ENCODE measurements at places on chromosomes 5 and 9.
A peak's percentile ranks its signal among the peaks of the same experiment; 100 is the strongest.

DNA sequence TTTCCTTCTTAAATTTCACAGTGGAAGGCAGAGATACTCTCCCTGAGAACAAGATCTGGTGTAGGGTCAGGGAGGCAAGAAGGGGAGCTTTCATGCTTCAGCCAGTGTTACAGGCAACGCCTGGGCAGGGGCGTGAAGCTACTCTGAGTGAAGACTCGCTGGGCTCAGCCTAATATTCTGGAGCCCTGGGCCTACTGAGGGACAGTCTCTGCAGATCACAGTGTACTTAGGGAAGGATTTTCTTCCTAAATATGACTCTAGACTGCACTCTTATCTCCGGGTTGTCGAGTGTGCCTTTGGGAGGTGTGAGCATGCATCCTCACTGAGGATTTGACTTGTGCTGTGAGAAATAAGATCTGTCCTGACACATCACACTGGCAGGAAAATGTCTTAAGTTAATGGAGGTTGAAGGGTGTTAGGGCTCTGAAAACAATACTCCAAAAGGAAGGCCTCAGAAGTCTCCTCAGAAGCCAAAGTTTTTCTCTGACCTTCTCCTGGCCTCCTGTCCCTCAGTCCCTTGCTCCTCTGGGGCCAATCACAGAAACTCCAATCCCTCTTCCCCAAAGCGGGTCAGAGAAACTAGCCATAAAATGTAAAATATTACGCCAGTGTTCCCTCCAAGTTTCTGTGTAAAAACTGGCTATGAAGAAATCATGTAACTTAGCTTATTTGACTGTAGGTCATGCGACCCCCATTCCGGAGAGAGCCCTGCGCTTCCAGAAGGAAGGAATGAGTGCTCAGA, 156.8 kb upstream of the TBC1D2 start:
- DNase-seq, result no peak

- no peak for DNase-seq
These were observed 39.6 kb downstream of the STC2 start for GRCh38 chr5:173288632-173289031.

GRCh38 chr9:5554254-5554653, 43.9 kb downstream of the PDCD1LG2 start:
- DNase-seq, result no peak

DNA sequence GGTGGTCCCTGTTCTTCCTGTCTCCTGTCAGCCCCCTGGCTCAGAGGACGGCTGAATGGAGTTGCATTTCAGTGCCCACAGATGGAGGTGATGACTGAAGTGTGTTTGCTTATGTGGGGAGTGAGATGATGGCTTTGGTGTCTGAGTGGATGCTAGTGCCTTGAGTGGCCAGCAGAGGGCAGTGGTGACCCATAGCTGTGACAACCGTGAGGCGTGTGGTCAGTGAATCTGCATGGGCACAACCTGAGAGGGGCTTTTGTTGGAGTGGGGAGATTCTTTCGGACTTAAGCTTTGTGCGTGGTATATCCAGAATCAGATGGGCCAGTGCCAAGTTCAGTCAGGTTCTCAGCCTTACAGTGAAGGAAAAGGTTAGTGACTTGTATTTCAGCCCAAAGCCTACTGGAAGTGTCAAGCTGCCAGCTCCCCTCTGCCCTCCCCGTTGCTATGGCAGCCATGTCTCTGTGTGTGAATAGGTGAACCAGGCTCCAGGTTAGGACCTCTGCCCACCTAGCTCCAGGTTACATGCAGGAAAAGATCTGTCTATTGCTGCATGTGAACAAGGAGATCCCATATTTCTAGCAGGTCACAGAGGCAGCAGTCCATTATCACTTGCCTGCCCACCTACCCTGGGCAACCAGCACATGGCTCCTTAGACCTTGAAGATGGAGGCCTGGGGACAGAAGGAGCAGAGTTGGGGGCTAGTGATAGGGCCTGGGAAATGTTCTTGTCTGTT, 14.7 kb upstream of the CXXC5 start:
- peak; percentile 53 for DNase-seq

DNA sequence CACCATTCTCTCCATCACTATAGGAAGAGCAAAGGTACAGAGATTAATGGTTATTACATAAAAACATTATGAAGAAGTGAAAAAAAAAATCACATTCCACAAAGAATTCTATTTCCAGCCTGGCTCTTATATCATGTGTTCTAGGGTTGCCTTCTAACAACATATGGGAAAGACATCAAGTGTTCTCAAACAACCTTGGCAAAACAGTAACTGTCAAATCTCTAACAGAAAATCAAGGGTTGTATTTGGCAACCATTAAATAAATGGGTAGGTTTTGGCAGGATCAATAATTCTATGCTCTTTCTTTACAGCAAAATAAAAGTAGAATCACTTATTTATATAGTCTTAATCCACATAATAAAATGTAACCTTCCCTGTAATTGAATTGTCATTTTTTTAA, 728.9 kb downstream of the MAT2B start:
- DNase-seq, result no peak

DNA sequence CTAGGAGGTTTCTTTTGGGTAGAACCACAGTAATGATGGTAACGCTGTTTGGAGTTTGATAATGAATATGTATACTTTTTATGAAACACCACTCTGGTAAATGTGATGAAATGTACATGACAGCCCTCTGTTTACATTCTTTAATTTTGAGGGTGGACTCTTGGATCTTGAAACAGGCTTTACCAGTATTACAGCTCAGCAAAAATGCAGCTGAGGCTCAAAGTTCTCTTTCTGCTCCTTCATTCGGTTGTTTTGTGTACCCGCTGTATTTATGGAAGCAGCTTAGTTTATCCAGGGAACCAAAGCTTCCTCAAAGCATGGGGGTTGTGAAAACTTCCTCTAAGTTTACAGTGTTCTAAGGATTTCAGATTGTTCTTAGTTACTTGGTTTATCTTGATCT, 11.1 kb downstream of the GAPVD1 start:
- no peak for DNase-seq

- DNase-seq, result no peak
These were observed 136.2 kb upstream of the LPCAT1 start for GRCh38 chr5:1660001-1660400.

DNA sequence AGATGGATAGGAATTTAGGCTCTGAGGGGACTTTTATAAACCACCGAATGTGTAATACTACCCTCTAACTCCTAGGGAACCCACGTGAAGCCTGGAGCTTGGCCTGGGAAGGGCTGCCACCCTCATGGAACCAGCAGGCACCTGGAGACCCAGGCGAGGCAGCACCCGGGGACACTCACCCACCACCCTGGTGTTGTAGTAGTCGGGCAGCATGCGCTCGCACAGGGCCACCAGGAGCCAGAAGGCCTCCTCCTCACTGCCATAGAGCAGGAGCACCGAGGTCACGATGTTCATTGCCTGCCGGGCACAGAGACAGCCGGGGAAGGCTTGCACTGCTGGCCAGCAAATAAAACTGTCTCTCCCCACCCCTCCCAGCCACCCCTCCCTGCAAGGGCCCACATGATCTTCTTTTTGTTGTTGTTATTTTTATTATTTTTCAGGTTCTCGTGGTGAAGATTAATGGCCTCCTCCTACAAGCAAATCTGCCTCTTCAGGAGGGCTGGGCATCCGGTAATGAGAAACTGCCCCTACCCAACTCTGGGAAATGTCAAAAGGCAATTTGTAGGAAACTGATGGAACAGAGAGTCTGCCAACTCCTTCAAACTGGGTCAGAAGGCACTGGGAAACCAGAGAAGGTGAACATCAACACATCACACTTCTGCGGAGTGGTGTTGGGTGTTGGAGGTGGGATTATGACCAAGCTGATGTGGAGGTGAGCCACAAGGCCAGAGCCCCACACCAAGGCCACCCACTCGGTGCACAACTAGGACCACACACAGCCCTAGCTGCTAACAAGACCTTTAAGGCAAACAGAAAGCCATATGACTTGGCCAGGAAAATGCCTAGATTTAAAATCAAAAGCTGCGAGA, 17.4 kb upstream of the MRNIP start:
- no peak for DNase-seq

GRCh38 chr9:77944556-77945243, 86.9 kb downstream of the GNAQ start:
- DNase-seq, result no peak

GRCh38 chr5:90563108-90563507, 4.5 kb downstream of the ADGRV1 start:
- DNase-seq, result no peak

GRCh38 chr5:120239086-120239485, 225.0 kb upstream of the PRR16 start:
- DNase-seq, result no peak

GRCh38 chr9:131125038-131125287, 423 bp upstream of the NUP214 start:
- no peak for DNase-seq

- DNase-seq, result no peak
These were observed 17.9 kb downstream of the TMEM167A start for GRCh38 chr5:83059341-83059740.

- DNase-seq, result no peak
These were observed 841.6 kb downstream of the MAT2B start for GRCh38 chr5:164346785-164347630.

GRCh38 chr5:119393201-119393691, 37.4 kb downstream of the TNFAIP8 start:
- DNase-seq, result no peak

DNA sequence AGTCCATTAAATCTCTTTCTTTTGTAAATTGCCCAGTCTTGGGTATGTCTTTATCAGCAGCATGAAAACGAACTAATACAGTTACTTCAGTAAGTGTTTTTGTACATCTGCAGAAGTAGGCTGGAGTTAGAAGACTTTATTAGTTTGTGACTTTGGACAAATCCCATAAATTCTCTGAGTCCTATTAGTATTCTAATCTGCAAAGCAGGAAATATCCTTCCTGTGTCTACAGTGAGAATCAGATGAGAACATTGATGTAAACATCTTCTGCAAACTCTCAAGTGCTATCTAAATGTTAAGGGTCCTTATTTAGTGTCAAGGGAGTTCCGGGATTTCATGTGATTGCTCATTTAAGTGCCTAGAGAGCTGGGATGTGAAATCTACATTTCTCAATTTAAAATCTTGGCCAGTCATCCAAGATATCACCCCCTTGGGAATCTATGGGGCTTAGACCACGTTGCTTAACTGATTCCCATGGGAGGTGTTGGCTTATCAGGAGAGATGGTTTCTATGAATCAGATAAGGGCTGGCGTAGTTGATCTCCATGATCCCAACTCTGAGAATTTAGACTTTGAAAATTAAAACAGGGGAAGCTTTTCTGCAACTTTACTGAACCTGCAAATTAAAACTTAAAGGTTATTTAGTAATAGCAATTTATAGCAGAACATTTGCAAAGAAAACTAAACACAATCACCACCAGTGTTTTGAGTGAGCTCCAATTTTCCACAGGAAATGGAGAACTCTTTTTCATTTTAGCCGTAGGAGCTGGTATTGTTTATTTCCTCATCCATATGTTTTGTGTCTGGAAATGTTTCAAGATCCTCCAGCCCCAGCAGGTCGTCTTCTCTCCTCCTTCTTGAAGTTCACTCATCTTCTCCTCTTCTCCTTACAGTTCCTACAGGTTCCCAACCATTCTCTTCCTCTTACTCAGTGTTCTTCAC, 241.6 kb upstream of the CD180 start:
- DNase-seq, result no peak

DNA sequence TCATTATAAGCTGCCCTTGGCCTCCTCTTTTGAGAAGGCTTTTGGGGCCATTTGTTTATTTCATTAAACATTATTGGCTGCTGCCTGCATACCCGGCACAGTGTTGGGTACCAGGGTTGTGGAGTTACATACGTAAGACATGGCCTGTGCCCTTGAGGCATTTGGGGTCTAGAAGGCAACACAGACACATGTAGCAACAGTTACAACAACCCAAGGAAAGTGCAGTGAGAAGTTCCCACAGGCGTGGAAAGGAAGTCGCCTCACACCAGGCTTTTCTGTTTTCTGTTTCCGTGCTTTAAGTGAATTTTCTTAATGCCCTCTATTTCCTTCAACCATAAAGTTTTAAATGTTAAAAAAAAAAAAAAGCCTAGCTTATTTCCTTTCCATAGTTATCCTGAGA, 47.4 kb downstream of the GALNT10 start:
- no peak for DNase-seq

DNA sequence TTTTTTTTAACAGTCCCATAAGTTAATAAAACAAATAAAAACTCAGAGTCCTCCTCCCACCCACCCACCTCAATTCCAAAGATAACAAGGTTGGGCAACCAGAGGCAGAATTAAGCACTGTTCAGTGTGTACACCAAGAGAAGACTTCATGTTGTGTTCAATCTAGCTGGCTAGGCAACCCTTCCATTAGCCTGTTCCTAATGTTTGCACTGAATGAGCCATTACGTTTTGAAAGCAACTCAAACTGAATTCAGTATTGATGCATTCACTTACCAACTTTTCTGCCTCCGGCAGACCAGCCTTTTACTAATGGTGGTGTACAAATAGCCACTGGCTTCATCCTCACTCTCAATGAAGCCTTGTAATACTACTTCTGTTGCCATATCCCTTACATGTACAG, 47.5 kb downstream of the PBX3 start:
- no peak for DNase-seq

DNA sequence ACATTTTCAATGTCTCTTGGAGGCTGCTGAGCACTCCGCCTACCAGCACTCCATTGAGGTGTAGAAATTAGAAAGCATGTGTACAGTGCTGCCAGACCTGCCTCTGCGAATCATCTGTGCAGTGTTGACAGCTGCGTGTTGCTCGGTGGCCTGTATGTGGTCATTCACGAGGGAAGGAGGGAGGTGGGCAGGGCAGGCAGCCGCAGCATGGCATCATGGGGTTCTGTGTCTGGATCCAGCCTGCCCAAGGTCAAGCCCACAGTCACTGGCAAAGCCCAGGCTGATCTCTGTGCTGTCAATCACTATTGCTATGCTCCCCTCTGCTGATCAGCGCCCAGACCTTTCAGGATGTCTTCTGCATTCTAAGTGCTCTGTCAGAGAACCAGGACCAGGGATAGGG, 8.0 kb upstream of the PDZD2 start:
- no peak for DNase-seq

DNA sequence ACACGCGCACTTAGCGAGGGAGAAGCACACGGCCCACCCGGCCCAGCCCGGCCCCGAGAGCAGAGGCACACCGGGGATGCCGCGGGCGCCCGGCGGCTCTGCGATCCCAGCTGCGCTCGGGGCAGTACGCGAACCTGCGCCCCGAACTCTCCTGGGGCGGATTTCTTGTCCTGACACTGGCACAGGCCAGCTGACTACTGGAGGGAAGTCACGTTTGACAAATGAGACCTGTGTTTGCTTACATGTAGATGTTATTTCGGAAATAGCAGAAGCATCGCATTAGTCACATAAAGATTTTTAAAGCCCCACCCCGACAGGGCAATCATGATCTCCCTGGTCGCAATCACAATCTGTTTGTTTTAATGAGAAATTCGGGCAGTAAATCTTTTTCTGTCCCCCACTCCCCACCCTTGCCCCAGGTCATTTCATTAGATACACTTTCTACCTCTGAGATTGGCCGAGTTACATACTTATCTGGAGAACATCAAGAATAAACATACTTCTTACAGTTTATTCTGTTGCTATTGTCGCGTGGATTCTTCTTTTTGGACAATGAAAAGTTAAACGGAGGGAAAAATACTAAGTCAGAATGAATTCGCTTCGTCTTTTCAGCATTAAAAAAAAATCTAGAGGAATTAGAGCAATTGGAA, 518.9 kb downstream of the CTNND2 start:
- DNase-seq, result no peak

- DNase-seq, result no peak
These were observed 30.6 kb upstream of the KLF4 start for GRCh38 chr9:107520186-107520585.
